Upper lobe of right lung (tissue), 1 donor: ENCODE measurements at places on chromosomes 2 and 18. TPM values are rescaled to one million over a fixed set of nuclear protein-coding genes. Genes with fewer than 3 reads are reported as not detected.

DNA sequence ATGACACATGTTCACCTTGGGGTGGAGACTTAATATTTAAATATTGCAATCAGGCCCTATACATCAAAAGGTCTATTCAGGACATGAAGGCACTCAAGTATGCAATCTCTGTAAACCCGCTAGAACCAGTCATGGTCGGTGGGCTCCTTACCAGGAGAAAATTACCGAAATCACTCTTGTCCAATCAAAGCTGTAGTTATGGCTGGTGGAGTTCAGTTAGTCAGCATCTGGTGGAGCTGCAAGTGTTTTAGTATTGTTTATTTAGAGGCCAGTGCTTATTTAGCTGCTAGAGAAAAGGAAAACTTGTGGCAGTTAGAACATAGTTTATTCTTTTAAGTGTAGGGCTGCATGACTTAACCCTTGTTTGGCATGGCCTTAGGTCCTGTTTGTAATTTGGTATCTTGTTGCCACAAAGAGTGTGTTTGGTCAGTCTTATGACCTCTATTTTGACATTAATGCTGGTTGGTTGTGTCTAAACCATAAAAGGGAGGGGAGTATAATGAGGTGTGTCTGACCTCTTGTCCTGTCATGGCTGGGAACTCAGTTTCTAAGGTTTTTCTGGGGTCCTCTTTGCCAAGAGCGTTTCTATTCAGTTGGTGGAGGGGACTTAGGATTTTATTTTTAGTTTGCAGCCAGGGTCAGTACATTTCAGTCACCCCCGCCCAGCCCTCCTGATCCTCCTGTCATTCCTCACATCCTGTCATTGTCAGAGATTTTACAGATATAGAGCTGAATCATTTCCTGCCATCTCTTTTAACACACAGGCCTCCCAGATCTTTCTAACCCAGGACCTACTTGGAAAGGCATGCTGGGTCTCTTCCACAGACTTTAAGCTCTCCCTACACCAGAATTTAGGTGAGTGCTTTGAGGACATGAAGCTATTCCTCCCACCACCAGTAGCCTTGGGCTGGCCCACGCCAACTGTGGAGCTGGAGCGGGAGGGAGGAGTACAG is 108.1 kb downstream of the XRCC5 start:
- DNase-seq = no peak

- DNase-seq = no peak
Measured at GRCh38 chr2:234606896-234607295, 110.0 kb upstream of the ARL4C start.

DNA sequence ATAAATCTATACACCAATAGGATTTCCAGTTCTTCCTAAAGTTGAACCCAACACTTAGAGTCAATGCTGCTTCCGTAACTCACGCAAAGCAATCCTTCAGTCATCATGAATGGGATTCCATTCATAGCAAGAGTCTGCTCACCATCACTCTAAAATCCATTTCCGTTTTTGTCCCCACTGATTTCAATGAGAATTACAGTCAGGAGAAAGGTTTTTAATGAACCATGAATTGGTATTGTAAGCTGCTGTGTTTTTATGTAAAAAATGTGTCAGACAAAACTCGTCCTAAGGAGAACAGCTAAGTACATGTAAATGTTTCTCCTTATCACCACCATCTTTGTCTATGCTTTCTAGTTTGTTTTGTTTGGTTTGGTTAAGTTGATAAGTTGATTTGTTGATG is 391.5 kb downstream of the IRS1 start:
- no peak for DNase-seq

GRCh38 chr2:83661711-83662110 is 797.4 kb downstream of the SUCLG1 start:
- DNase-seq = no peak

DNA sequence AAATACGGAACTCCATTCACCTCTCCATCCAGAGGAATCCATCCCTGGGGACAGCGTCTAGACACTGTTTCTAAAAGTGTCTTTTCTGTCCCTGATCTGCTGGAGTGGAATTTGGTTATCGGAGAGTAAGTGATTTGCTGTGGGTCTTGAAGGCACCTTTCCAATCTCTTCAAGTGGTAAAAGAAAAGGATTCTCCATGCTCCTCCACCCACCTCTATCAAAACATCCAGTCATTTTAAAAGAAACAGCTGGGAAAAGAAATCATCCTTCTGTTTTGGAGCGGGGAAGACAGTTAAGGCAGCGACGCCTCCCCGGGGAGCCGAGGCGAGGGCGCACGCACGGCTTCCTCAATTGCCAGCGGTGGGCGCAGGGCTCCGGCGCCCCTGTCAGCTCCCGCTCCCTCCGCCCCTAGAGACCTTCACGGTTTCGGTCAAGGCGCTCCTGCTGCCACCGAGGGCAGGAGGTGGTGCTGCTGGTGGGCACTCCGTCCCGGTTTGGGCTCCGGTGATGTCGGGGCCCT is 547 bp downstream of the SLC35F5 start:
- DNase-seq = no peak

DNA sequence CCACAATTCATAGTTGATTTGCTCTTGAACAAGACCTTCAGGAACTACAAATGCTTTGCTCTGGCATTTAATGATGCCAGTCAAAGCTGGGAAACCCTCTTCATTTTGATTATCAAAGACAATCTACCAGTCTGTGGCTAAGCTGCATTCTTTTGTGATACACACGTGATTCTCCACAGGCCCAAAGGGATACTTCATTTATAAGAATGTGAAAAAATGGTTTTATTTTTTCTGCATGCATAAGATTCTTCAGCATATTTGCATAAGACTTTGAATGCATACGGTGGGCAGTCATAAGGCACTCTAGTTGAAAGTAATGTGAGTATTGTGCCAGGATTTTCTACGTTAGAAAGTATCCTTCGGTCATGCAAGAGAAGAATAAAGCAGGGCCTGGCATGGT is 33.0 kb upstream of the ARL5A start:
- DNase-seq = no peak

DNA sequence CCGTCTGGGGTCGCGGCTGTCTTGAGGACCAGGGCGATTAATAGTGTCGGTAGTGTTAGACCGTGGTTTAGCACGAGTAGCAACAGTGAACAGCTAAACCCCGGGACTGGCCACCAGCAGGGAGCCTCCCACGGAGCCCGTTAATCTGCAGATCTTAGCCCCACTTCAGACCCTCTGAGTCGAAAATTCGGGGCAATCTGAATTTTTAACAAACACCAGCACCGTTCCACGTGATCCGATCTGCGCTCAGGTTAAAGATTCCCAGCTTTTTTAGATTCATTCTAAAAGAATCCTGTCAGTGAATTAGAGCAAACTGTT is 479 bp upstream of the ATP5F1A start:
- DNase-seq = no peak

- DNase-seq = no peak
Measured at GRCh38 chr2:138649571-138649970, 130.6 kb downstream of the NXPH2 start.

The ATP6V1B1 gene
- total RNA-seq = 2.1 TPM

- DNase-seq = no peak
Measured at GRCh38 chr2:16114070-16114469, 173.7 kb downstream of the MYCN start.

DNA sequence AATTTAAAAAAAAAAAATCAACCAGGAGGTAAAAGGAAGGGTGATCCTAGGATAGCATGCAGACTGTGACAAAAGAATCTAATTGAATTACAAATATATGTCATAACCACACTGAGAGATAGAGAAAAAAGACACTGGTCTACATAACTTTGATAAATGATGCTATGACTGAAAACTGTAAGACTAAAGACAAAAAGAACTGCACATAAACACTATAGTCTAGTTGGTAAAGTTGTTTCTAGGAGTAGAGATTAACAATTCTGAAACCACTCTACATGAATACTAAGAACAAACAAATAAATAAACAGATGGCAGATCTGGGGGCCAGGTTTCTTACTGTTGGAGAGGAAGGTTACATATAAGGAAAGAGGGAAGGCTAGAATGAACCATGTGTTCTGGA is 14.6 kb upstream of the CHAC2 start:
- DNase-seq = no peak

GRCh38 chr2:205889114-205889513 is 196.9 kb downstream of the INO80D start:
- DNase-seq = no peak

DNA sequence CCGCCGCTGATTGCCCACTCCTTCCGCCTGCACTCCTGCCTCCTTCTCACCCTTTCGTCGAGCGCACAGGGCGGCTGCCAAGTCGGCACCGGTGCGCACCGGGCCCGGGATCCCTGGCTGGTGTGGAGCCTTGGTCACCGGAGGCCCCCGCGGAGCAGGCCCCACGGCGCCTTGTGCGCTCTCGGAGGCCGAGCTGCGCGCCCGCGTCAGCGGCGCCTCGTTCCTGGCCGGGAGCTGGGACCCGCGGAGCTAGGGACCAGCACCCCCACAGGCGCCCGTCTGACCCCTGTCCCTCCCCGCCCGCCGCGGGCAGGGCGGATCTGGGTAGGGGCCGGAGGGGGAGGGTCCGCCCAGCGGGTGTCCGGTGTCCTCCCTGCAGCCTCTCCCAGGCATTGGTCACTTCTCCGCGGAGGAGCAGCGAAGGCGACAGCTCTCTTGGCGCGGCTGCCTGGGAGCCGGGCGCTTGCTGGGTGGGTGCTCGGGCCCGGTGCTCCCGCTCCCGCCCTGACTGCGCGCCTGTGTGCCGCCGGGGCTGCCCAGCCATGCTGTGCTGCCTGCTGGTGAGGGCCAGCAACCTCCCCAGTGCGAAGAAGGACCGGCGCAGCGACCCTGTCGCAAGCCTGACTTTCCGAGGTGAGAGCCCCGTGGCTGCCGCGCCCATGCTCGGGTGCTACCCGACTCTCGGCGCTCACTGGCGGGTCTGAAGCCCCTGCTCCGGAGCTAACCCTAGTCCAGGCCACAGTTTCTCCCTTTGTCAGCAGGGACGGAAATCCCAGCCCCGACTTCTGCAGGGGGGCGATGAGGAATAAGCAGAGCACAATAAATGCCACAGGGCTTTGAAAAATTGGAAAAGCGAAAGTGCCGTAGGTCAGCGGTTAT is 13.2 kb downstream of the DYSF start:
- DNase-seq = peak; percentile 71
